ENCODE measurements at places on chromosomes 6 and 20.

DNA sequence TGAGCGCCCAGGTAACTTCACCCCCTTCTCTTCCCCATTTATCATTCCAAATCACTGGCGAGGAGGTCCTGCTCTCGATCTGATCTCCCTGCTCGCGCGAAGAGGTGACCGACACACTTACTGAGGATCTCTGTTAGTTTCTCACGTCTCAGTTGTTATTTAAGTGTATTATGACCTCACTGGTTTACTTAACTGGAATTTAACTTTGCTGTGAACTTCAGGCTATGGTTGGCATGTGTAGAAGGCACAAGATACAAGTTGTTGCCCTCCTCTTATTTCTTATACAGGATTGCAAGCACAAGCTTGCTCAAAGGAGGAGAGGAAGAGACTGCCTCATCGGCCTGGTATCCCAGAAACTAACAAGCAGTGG lies 1.2 kb downstream of the RNF217 start:
- DNase-seq: no peak

GRCh38 chr6:26468829-26469228 lies 11.1 kb downstream of the BTN2A1 start:
- DNase-seq: no peak

GRCh38 chr20:37378420-37378784 lies 32.5 kb downstream of the SRC start:
- DNase-seq: no peak

DNA sequence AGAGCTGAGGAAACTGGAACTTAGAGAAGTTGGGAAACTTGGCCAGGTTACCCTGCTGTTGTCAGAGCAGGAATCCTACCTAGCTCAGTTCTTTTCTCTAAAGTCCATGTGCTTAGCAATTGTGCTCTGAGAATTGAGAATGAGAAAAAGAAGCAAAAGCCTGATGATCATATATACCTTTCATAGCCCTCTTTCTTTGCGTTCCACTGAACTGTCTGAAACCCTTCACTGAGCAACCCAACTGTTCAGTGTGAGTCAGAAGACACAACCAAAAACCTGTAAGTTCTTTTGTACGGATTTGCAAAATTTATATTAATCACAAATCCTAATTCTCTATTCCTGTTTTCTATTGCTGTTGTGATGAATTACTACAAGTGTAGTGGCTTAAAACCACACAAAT lies 80.6 kb downstream of the PHF3 start:
- DNase-seq: no peak

GRCh38 chr6:13216236-13217014 lies 111.9 kb downstream of the TBC1D7 start:
- DNase-seq: no peak

GRCh38 chr6:44435500-44435899 lies 48.0 kb downstream of the CDC5L start:
- DNase-seq: no peak

GRCh38 chr6:122610690-122611455 lies 668 bp downstream of the PKIB start:
- no peak for DNase-seq

All from stimulated activated CD8-positive, alpha-beta memory T cell treated with anti-CD3 and anti-CD28 coated beads, Interleukin-4, amount 100 ng/mL, for 1 hour (primary cell).